Activated naive CD4-positive, alpha-beta T cell treated with anti-CD3 and anti-CD28 coated beads for 36 hours (primary cell): ENCODE measurements at places on chromosomes 2 and 18. TPM values are rescaled to one million over a fixed set of nuclear protein-coding genes. Genes with fewer than 3 reads are reported as not detected.

The METTL21A gene
- 19.0 TPM for total RNA-seq

The ZEB2 gene
- 4.9 TPM for total RNA-seq

The NEU2 gene
- not detected for total RNA-seq

The AOX1 gene
- 0.79 TPM for total RNA-seq

The GAL3ST2 gene
- not detected for total RNA-seq

DNA sequence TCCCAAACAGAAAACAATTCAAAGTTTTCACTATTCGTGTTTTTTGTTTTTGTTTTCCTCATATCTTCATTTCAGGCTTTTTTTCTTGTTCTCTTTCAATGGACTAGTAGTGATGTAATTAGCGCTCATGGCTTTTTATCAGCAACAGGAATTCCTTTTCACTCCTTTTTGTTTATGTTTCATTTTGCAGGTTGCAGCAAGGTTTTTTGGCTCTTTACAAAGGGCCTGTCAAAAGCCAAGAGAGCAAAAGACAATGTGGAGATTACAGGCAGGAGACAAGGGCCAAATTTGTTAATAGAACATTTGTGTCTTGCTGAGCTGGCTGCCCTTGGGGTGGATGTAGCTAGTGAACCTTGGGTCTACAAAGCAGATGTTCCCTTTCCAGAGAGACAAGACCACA is 467.4 kb upstream of the CDH20 start:
- H3K27ac ChIP-seq, result no peak overlapping the region
- no peaks in the 10 kb centered on the region for H3K36me3 ChIP-seq
- H3K4me3 ChIP-seq, result no peak overlapping the region
- H3K27me3 ChIP-seq, result no peaks in the 10 kb centered on the region
- DNase-seq, result no peak
- no peaks in the 10 kb centered on the region for H3K4me1 ChIP-seq

DNA sequence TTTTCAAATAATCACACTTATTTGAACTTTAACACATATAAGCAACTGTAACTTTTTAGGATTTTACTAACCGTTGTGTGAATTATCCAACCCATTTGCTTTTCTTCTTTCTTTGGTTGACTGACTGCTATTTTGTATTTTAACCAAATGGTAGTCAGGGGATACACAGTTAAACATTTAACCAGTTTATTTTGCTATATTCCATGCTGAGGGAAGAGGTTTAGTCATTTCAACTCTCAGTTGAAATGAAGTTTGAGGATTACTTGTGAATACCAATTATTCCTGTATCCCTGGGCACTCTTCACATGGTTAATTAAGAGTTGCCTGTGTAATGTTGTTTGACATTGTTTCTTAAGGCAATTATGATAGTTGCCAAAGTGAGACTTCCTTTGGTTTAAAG is 1.9 kb downstream of the SPAG16 start:
- peaks cover 2% of the 10 kb centered on the region for H3K36me3 ChIP-seq
- DNase-seq, result no peak
- H3K4me3 ChIP-seq, result no peak overlapping the region
- peaks cover 32% of the 10 kb centered on the region for H3K4me1 ChIP-seq

- H3K27ac ChIP-seq, result no peak overlapping the region
- H3K4me3 ChIP-seq, result no peak overlapping the region
- H3K4me1 ChIP-seq, result no peaks in the 10 kb centered on the region
These were observed 65.7 kb upstream of the NCKAP5 start for GRCh38 chr2:133633881-133634409.

DNA sequence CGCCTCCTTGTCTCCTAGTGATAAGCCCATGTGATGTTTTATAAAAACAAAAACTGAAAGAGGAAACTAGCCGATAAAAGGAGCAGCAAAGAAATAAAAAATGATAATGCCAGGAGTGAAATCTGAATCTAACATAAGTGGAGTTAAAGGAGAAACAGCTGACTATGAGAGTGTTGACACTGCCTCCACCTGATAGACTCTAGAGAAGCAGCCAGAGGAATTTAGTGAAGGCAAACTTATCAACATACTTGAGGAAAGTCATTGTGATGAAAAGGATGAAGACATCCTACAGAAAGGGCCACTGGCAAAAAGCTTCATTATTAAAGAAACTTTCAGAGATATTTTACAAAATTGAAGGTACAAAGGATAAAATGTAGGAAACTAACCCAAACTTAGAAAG is 1.9 kb downstream of the M1AP start:
- no peak for DNase-seq
- H3K27me3 ChIP-seq, result peaks cover 20% of the 10 kb centered on the region
- H3K36me3 ChIP-seq, result no peaks in the 10 kb centered on the region
- H3K4me3 ChIP-seq, result no peak overlapping the region
- peaks cover 2% of the 10 kb centered on the region for H3K4me1 ChIP-seq

DNA sequence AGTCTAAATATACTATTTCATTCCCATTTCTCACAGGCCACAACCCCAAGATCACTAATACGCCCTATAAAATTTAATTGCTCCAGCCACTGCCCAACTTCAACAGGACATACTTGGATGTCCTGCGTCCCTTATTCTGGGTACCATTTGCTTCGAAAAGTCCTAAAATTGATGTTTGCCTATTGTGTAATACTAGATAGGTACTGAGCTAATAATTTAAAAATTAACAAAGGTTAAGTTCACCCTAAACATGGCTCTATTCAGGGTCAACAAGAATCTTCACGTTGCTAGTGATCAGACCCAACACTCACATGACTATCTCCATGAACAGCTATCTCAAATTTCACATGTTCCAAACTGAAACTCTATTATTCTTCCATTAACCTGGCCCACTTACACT is 296.4 kb upstream of the RND3 start:
- H3K36me3 ChIP-seq, result no peaks in the 10 kb centered on the region
- no peak overlapping the region for H3K4me3 ChIP-seq
- H3K27me3 ChIP-seq, result no peaks in the 10 kb centered on the region
- H3K27ac ChIP-seq, result no peak overlapping the region

DNA sequence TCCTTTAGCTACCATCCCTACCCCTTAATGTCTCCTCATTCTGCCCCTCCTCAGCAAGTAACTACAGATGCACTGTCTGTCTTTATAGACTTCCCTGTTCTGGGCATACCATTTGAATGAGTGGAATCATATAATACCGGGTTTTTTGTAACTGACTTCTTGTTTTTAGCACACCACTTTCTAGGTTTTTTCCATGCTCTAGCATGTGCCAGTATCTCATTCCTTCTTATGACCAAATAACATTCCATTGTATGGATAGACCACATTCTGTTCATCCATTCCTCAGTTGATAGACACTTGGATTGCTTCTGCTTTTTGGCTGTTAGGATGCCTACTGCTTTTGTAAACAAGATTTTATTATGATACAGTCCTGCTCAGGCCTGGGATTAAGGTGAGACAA is 154.7 kb downstream of the TSN start:
- no peaks in the 10 kb centered on the region for H3K27me3 ChIP-seq
- H3K27ac ChIP-seq, result no peak overlapping the region
- H3K36me3 ChIP-seq, result no peaks in the 10 kb centered on the region
- no peak for DNase-seq
- no peaks in the 10 kb centered on the region for H3K4me1 ChIP-seq

GRCh38 chr2:43266711-43267111 is 40.3 kb upstream of the ZFP36L2 start:
- no peaks in the 10 kb centered on the region for H3K27me3 ChIP-seq
- no peak overlapping the region for H3K27ac ChIP-seq
- H3K36me3 ChIP-seq, result peaks cover 8% of the 10 kb centered on the region

- peak overlapping the region; percentile 98 for H3K27ac ChIP-seq
- peaks cover 18% of the 10 kb centered on the region for H3K36me3 ChIP-seq
These were observed 834 bp downstream of the ZNF638 start for GRCh38 chr2:71332435-71332796.

DNA sequence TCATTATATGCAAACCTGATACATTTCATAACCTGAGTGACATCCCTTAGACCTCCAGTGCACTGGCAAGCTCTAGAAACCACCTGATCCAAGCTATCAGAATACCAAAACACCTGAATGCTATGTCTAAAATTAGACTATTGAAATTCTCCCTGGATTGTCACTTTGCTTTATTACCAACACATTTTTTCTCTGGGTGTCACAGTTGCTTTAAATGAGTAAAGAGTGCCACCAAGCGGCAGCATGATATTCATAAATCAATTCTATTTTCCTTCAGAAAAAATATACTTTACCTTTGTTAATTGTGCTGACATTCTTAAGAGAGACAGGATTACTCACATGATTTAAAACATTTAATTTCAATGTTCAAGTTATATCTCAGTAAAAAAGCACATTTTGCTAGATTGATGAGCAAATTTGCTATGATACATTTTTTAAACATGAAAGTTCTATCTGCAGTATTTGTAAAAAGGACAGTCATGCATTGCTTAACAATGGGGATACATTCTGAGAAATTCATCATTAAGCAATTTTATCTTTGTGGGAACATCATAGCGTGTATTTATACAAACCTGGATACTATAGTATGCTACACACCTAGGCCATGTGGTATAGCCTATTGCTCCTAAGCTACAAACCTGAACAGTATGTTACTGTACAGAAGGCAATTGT is 338.4 kb upstream of the SLC39A10 start:
- H3K36me3 ChIP-seq, result no peaks in the 10 kb centered on the region
- H3K27ac ChIP-seq, result no peak overlapping the region
- H3K4me1 ChIP-seq, result peaks cover 10% of the 10 kb centered on the region
- H3K27me3 ChIP-seq, result no peaks in the 10 kb centered on the region

DNA sequence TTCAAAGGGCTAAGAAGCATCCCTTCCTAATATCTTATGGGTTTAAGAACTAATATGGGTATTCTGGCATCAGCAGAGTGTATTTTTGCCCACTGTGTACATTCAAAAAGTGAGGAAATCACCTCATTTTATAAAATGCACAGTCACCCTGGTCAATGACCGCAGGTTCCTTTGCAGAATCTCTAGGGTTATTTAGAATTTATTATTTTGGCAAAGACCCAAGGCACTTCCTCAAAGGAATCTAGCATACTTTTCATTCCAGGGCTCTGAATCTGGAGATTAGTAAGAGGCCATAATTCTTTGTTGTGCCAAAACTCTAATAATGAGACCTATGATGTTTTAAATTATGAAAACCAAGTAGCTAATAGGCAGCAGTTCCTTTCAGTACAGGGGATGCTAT is 27.2 kb upstream of the CDH2 start:
- no peak overlapping the region for H3K4me3 ChIP-seq
- H3K4me1 ChIP-seq, result no peaks in the 10 kb centered on the region
- H3K27ac ChIP-seq, result no peak overlapping the region
- H3K36me3 ChIP-seq, result no peaks in the 10 kb centered on the region
- no peak for DNase-seq
